ENCODE measurements at places on chromosomes 6 and 20.

DNA sequence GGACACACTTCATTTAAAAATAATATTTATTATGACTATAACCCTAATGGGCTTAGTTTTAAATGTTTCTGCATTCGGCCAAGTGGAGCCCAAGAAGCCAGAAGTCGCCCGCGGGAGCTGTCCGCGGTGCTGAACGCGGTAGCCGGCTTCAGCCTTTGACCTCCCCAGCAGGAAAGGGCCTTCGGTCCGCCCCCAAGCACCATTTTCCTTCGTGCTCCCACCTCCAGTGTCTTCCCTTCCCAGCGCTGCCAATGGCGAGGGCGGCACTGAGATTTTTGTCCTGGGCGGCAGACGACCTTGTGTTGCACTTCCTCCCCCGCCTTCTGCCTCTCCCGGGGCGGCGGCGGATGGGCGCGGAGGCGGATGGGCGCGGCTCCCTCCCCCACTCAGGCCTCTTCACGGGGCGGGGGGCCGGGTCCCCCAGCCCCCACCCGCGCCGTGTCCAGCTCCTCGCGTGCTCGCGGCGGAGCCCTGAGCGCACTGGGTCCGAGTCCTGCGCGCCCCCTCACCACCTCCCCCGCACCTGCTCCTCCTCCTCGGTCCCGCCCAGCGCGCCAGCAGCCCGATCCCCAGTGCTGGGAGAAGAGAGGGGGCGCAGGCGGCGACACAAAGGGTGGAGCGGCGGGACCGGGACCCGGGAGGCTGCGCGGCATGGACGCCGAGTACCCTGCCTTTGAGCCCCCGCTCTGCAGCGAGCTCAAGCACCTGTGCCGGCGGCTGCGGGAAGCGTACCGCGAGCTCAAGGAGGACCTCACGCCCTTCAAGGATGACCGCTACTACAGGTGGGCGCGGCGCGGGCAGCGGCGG, 23.6 kb upstream of the TMEM181 start:
- peak; percentile 85 for DNase-seq

GRCh38 chr20:35398660-35399144, 13.1 kb downstream of the UQCC1 start:
- no peak for DNase-seq

- no peak for DNase-seq
These were observed 546.0 kb downstream of the FRK start for GRCh38 chr6:115514656-115515055.

- no peak for DNase-seq
These were observed 735 bp downstream of the SIRPG start for GRCh38 chr20:1656844-1657243.

DNA sequence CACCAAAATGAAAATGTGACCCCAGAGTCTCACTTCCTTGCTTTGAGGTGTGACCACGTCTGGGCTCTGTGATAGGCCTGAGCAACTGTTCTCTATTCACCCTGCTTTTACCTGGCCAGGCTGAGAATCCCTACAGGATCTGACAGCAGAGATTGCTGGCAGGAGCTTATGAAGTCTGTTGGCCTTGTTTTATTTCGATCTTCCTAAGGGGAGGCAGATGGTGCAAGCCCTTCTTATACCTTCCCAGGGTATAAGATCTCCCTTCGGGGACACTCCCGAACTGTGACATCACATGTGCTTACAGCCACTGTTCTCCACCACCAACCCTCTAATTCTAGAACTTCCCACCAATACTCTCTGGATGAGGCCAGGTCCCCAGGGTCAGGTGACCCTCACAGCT, 26.8 kb downstream of the MYT1 start:
- no peak for DNase-seq

DNA sequence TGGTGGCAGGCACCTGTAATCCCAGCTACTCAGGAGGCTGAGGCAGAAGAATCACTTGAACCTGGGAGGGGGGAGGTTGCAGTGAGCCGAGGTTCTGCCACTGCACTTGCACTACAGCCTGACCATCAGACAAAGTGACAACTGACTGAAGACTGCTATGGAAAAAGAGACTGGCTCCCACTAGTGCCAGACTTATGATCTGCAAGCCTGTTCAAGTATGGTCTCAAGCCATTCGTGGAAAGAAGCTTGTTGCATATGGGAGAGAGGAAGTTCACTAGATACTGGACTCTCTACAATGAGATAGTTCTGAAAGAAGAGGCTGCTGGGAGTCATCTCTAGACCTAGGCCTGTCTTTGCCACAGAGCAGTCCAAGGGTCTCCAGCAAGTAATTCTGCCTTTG, 26.7 kb downstream of the MDN1 start:
- DNase-seq, result peak; percentile 24

- DNase-seq, result no peak
These were observed 132.4 kb downstream of the SOBP start for GRCh38 chr6:107622269-107622668.

GRCh38 chr20:57270204-57270984, 4.0 kb upstream of the BMP7 start:
- no peak for DNase-seq
